Upper lobe of left lung (tissue), 6 donors: ENCODE measurements at places on chromosomes 16 and 17. TPM values are rescaled to one million over a fixed set of nuclear protein-coding genes. Genes with fewer than 3 reads are reported as not detected.

The BRIP1 gene
- 1.0 TPM for total RNA-seq

The SLC52A1 gene
- 0.22 TPM for total RNA-seq

The SCNN1G gene
- total RNA-seq = 14.7 TPM

The CHD9NB gene
- total RNA-seq = 55.0 TPM

DNA sequence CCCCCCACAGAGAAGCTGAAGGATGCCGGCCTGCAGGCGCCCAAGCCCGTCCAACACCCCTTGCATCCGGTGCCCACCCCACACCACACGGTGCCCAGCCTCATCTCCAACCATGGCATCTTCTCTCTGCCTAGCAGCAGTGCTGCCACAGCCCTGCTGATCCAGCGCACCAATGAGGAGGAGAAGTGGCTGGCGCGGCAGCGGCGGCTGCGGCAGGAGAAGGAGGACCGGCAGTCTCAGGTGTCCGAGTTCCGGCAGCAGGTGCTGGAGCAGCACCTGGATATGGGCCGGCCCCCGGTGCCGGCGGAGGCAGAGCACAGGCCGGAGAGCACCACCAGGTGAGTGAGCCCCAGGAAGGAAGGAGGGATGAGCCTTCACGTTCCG is 31.5 kb downstream of the GINS2 start:
- DNase-seq = peak; percentile 82

GRCh38 chr16:81624760-81625543 is 154.1 kb upstream of the PLCG2 start:
- DNase-seq = peak; percentile 18

DNA sequence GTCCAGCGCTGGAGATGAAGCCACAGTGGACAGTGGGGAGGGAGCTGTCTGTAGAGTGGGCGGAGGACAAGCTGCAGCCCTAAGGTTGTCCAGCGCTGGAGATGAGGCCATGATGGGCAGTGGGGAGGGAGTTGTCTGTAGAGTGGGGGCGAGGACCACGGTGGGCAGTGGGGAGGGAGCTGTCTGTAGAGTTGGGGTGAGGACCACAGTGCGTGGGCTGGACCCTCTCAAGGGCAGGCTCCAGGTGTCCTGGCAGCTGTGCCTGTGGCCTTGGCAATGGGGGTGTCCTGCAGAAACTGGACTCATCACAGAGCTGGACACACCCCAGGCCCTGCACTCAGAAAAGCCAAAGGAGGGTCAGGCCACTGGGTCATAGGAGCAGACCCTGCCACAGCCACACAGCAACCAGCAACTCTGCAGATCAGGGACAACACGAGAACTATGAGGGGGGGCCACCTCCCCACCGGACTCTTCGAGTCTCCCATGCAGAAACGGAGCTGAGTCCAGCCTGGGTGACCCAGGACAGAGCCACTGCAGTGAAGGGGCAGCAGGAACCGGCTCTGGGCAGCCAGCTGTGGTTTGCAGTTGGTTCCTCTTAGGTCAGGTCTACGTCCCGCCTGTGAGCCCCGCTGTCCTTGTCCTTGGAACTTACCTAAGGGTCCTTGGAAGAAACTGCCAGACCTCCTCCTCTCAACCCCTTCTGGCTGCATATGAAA is 33.4 kb upstream of the CBFA2T3 start:
- no peak for DNase-seq

GRCh38 chr17:52140601-52141000 is 17.9 kb downstream of the CA10 start:
- DNase-seq = no peak

DNA sequence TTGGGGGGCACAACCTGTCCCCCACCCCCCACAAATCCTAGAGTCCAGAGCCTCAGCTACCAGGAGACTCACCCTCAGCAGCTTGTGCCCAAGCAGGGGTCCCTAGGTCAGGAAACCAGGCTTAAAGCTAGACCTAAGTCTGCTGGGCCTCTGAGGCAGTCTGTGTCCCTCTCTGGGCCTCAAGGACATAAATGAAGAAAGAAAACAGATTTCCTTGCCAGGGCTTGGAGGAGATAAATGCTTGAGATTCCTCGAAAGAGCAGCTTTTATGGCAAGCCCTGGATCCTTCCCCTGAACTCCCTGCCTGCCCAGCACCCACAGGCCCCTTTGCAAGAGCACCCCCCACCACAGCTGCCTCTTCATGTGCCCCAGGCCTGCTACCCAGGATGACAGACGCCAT is 3.3 kb downstream of the SRCIN1 start:
- no peak for DNase-seq

DNA sequence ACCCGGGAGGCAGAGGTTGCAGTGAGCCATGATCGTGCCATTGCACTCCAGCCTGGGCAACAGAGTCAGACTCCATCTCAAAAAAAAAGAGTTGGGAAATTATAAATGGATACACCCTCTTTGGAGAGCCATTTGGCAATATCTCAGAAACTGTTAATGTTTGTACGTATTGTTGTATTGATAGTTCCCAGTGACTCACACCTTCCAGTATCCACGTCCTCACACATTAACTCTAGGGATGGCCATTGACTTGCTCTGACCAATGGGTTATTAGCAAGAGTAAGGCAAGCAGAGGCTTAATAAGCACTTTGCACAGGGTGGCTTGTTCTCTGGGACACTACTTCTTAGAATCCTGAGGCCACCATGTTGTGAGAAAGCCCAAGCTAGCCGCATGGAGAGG is 107.6 kb upstream of the LHX1 start:
- no peak for DNase-seq

GRCh38 chr17:17425591-17425990 is 51.2 kb upstream of the MED9 start:
- DNase-seq = no peak

DNA sequence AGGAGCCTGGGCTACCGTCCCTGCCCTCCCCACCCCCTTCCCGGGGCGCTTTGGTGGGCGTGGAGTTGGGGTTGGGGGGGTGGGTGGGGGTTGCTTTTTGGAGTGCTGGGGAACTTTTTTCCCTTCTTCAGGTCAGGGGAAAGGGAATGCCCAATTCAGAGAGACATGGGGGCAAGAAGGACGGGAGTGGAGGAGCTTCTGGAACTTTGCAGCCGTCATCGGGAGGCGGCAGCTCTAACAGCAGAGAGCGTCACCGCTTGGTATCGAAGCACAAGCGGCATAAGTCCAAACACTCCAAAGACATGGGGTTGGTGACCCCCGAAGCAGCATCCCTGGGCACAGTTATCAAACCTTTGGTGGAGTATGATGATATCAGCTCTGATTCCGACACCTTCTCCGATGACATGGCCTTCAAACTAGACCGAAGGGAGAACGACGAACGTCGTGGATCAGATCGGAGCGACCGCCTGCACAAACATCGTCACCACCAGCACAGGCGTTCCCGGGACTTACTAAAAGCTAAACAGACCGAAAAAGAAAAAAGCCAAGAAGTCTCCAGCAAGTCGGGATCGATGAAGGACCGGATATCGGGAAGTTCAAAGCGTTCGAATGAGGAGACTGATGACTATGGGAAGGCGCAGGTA is 762 bp downstream of the CDK12 start:
- DNase-seq = no peak
